Endothelial cell (in vitro differentiated cells): ENCODE measurements at places on chromosomes 5 and 9. TPM values are rescaled to one million over a fixed set of nuclear protein-coding genes. Genes with fewer than 3 reads are reported as not detected.

- no peak overlapping the region for H3K4me3 ChIP-seq
- peaks cover 2% of the 10 kb centered on the region for H3K27me3 ChIP-seq
- H3K4me1 ChIP-seq = peaks cover 20% of the 10 kb centered on the region
Observed at GRCh38 chr5:139386050-139386438, 2.9 kb upstream of the SLC23A1 start.

- H3K27me3 ChIP-seq = peaks cover 2% of the 10 kb centered on the region
- peaks cover 3% of the 10 kb centered on the region for H3K4me1 ChIP-seq
- H3K27ac ChIP-seq = no peak overlapping the region
- H3K4me3 ChIP-seq = no peak overlapping the region
Observed at GRCh38 chr5:72988769-72989168, 32.9 kb downstream of the FCHO2 start.

- H3K4me1 ChIP-seq = peaks cover 63% of the 10 kb centered on the region
- no peak for DNase-seq
- no peak overlapping the region for H3K4me3 ChIP-seq
- H3K27me3 ChIP-seq = peaks cover 4% of the 10 kb centered on the region
- no peaks in the 10 kb centered on the region for H3K36me3 ChIP-seq
- H3K27ac ChIP-seq = no peak overlapping the region
Observed at GRCh38 chr5:15791274-15791673, 291.3 kb downstream of the FBXL7 start.

GRCh38 chr5:83085106-83085505 lies 7.8 kb downstream of the XRCC4 start:
- DNase-seq = no peak
- H3K27ac ChIP-seq = no peak overlapping the region
- no peaks in the 10 kb centered on the region for H3K27me3 ChIP-seq
- no peaks in the 10 kb centered on the region for H3K36me3 ChIP-seq

The LCN9 gene
- total RNA-seq = not detected

GRCh38 chr9:73426269-73426668 lies 274.6 kb downstream of the ANXA1 start:
- H3K4me1 ChIP-seq = no peaks in the 10 kb centered on the region
- no peak overlapping the region for H3K4me3 ChIP-seq
- H3K27me3 ChIP-seq = no peaks in the 10 kb centered on the region
- no peaks in the 10 kb centered on the region for H3K36me3 ChIP-seq
- DNase-seq = no peak
